ENCODE measurements at places on chromosomes 2 and 18. TPM values are rescaled to one million over a fixed set of nuclear protein-coding genes. Genes with fewer than 3 reads are reported as not detected.
A peak's percentile ranks its signal among the peaks of the same experiment; 100 is the strongest.

DNA sequence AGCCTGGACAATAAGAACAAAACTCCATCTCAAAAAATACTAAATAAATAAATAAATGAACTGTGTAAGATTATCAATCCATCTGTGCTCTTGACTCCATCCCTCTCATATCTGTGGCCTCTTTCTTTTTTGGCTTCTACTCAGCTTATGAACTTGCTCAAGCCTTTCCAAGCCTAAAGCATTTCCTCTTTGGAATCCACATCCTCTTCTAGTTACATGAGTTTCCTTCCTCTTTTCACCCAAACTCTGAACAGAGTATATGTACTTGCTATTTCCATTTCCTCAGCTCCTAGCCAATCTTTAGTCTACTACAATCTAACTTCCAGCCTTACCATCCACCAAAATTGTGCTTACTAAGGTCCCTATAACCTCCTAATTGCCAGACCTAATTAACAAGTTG lies 2.5 kb upstream of the DNAJC10 start:
- H3K27me3 ChIP-seq = no peaks in the 10 kb centered on the region
- H3K4me1 ChIP-seq = peaks cover 41% of the 10 kb centered on the region
- no peak overlapping the region for H3K4me3 ChIP-seq
- no peaks in the 10 kb centered on the region for H3K36me3 ChIP-seq
- DNase-seq = no peak
- H3K27ac ChIP-seq = peak overlapping the region; percentile 95

DNA sequence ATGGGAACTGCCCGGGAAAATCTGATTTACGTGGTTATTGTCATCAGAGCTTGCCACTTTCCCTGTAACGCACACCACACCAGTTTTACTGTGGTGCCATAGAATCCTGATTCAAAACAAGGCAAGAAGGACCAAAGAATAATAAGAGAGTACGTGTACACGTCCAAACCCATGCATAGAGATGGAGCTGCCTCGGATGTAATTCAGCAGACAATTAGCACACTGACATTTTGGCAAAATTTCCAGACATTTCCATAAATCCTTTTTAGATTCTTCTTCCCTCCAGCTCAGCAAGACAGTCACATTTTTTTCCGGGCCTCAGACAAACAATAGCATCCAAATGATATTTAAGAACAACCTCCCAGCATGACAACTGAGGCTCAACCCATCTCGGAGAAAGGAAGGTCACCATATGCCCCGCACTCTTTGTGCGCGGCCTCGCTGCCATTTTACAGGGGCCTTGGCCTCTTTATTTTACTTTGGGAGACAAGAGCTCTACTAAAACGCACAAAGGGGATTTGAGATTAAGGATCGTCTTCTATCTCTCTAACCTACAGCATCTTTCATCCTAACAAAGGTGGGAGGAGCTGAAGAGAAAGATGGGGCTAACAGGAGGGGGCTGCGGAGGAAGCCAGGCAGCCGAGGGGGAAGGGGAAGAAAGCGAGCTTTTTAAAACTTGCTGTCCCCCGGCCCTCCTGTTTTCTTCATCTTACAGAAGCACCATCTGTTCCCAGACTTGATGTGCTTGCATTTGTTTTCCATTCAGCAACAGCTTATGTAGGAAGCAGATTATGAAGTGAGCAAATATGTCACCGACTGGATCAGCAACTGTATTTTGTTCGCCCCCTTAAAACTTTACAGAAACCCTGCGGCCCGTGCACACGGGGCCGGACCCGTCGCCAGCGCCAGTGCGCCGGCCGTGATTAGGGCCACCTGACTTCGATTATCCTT lies 61.0 kb downstream of the CDCA7 start:
- H3K4me1 ChIP-seq = no peaks in the 10 kb centered on the region
- H3K27me3 ChIP-seq = no peaks in the 10 kb centered on the region
- no peak overlapping the region for H3K27ac ChIP-seq
- H3K36me3 ChIP-seq = no peaks in the 10 kb centered on the region
- H3K4me3 ChIP-seq = no peak overlapping the region

GRCh38 chr2:72932045-72932740 lies 14.9 kb downstream of the EMX1 start:
- no peaks in the 10 kb centered on the region for H3K4me1 ChIP-seq
- H3K27me3 ChIP-seq = peaks cover 75% of the 10 kb centered on the region
- no peaks in the 10 kb centered on the region for H3K36me3 ChIP-seq
- DNase-seq = peak; percentile 10
- no peak overlapping the region for H3K27ac ChIP-seq
- no peak overlapping the region for H3K4me3 ChIP-seq

LIPT1 gene
- 5.6 TPM for total RNA-seq

RASGRP3 gene
- 20.3 TPM for total RNA-seq

DNA sequence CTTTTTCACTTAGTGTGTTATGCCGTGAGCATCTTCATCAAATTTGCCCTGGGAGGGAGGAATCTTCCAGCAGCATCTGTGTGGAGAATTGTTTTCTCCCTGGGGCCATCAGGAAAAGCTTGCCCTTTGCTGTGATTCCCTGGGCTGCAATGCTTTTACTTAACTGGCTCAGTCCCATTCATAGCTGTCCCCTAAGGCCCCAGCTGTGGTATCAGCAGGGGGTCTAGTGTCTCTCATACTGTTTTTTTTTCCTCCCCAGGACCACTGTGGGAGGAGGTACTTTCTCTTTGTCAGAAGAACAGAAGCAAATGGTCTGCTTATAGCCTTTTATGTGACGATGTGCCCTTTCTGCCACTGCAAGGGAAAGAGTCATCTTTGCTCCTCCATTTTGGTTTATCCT lies 176.8 kb upstream of the CELF4 start:
- no peak for DNase-seq
- no peaks in the 10 kb centered on the region for H3K36me3 ChIP-seq
- H3K27me3 ChIP-seq = no peaks in the 10 kb centered on the region
- H3K27ac ChIP-seq = no peak overlapping the region
- no peaks in the 10 kb centered on the region for H3K4me1 ChIP-seq

DNA sequence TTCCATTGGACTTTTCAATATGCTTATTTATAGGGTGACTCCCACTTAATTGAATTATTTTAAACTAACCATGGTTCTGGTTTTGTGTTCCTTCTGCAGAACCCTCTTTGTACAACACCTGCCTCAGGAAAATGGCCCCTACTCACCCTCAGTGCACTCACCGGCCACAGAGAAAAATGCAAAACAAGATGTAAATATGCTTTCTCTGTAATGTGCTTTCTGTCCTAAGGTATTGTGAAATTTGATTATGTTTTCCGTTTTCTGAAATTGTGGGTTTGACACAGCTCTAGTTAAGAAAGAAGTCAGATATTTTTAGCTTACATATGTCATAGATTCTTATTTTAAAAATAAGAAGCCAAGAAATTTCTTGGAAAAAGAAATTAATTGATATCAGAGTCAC lies 357.7 kb upstream of the SMIM21 start:
- H3K36me3 ChIP-seq = no peaks in the 10 kb centered on the region
- H3K27me3 ChIP-seq = peaks cover 24% of the 10 kb centered on the region
- no peaks in the 10 kb centered on the region for H3K4me1 ChIP-seq
- H3K4me3 ChIP-seq = no peak overlapping the region
- no peak overlapping the region for H3K27ac ChIP-seq
- DNase-seq = no peak

SIX3 gene
- total RNA-seq = not detected

GRCh38 chr18:49723648-49724180 lies 89.6 kb downstream of the ACAA2 start:
- peak overlapping the region; percentile 19 for H3K27ac ChIP-seq
- H3K4me1 ChIP-seq = no peaks in the 10 kb centered on the region
- no peaks in the 10 kb centered on the region for H3K36me3 ChIP-seq

- DNase-seq = peak; percentile 53
- H3K36me3 ChIP-seq = no peaks in the 10 kb centered on the region
- H3K27ac ChIP-seq = no peak overlapping the region
- H3K4me1 ChIP-seq = no peaks in the 10 kb centered on the region
- no peaks in the 10 kb centered on the region for H3K27me3 ChIP-seq
- H3K4me3 ChIP-seq = no peak overlapping the region
These were observed 117.4 kb upstream of the CWC22 start for GRCh38 chr2:180124273-180125139.

DNA sequence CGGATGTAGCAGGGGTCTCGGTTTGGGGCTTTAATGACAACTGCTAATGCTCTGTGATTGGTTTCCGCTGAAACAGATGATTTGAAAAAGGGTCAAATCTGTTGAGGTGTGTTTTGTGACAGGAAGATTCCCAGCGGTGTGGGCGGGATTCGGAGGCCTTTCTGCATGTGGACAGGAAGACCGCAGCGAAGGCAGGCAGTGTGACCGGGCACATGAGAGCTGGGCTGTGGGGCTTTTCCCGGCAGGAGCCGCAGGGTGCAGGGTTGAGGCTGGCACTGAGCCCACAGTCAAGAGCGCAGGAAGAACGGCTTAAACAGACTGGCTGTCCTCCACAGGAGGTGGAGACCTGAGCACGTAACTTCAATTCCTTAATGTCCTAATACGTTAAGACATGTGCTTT lies 180.0 kb upstream of the TPO start:
- H3K27me3 ChIP-seq = no peaks in the 10 kb centered on the region
- H3K4me3 ChIP-seq = no peak overlapping the region
- DNase-seq = no peak
- H3K36me3 ChIP-seq = no peaks in the 10 kb centered on the region
- no peak overlapping the region for H3K27ac ChIP-seq

- no peaks in the 10 kb centered on the region for H3K36me3 ChIP-seq
- no peak overlapping the region for H3K4me3 ChIP-seq
- no peak overlapping the region for H3K27ac ChIP-seq
These were observed 1018.4 kb upstream of the ACVR2A start for GRCh38 chr2:146826388-146826787.

All from left lung (tissue), 14 donors.